ENCODE measurements at places on chromosomes 1 and 21.

DNA sequence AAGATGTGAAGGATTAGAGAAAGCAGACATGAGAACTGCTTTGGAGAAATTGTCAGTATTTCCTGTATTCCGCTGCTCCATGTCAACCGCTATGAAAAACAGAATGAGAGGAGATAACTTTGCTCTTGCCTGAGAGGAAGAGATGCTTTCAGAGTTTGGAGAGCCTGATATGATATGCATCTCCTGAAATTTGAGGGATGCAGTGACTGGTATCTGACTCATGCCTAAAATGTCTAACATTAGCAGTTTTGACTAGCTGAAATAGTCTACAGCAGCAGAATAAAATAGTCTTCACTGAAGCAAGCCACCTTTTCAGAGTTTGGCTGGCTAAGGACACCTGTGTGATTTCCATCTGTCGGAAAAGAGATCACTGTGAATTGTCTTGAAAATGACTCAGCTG lies 165.8 kb upstream of the LRRC7 start:
- peak; percentile 12 for DNase-seq

GRCh38 chr1:222104694-222105392 lies 363.0 kb upstream of the DUSP10 start:
- no peak for DNase-seq

DNA sequence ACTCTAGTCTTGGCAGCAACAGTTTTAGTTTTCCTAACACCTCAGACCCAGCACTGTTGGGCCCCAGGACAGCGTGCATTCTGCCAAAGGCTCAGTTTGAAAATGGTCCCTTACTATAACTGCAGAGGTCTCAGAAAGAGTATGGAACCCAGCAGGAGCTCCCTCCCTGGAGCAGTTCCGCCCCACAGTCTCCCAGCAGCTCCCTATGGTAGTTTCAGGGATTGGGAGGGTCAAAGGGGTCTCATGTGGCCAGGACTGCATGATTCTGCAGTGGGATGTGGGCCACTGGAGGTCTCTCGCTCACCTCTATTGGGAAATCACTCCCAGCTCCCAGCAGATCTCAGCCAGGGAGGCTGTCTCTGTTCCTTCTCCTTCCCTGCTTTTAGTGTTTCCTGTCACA lies 12.3 kb downstream of the LY9 start:
- DNase-seq: no peak

DNA sequence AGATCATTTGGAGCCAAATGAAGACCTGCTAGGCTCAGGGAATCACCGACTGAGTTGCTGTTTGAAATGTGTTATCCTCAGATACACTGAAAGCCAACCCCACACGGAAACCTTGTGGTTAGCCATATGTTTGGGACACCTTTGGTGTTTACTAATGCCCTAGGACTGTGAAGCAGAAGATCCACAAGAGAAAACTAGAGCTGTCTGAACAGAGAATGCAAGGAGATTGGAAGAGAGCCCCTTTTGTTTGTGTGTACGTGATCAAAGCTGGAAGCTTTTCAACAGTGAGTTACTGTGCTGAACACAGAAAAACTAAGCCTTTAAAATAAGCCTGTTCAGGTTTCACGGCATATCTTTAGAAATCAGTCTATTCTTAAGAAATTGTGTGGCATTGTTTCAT lies 908.2 kb upstream of the ADGRL2 start:
- no peak for DNase-seq

DNA sequence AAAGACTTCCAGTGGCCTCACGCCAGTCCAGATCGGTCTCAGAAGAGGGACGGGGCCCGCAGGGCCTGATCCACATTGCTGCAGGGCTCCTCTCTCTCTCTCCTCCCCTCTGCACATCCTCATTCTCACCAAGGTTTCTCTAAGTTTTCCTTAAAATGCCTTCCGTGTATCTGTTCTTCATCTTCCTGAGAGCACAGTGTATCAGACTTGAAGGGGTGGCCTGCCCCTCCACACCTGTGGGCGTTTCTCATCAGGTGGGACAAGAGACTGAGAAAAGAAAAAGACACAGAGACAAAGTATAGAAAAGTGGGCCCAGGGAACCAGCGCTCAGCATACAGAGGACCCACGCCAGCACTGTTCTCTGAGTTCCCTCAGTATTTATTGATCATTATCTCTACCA lies 66.4 kb downstream of the PRKAB2 start:
- DNase-seq: no peak

DNA sequence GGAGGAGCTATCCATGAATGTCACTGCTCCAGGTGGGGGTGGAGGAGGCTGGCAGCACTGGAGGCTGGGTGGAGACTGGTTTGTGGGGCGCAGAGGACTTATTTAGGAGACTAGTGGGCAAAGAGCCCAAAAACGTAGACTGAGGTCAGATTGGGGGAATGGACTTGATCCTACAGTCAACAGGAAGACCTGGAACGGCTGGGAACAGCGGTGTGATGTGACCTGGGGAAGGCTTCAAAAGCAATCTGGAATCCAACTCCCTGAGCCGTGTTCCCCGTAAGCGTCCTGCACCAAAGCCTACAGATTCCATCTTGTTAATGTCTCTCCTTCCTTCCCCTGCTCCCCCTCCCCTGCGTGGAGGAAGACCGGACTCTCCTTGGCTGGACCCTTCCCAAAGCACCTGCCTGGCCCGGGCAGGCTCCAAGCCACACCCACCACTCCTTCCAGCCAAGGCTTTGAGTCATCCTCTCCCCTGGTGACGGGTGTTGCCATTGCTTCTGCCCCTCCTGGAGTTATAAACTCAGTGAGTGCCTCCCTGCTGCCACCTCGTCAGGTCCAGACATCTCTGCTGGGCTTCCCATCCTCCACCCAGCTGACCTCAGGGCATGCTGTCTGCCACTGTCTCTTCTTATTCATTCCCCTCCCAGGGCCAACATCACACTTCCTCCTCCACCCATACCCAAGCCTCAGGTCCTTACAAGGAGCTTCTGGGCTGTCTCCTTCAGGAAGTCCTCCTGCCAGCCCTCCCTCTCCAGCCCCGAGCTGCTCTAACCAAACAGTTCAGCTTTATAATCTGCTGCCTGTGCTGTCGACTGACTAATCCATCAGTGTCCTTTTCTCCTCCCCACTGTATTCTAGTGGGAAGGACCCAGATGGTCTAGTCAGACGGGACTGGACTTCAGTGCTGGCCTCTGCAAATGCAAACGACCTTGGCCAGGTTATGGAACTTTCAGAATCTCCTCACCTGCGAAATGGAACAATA lies 1.6 kb upstream of the CLSTN1 start:
- peak; percentile 37 for DNase-seq

DNA sequence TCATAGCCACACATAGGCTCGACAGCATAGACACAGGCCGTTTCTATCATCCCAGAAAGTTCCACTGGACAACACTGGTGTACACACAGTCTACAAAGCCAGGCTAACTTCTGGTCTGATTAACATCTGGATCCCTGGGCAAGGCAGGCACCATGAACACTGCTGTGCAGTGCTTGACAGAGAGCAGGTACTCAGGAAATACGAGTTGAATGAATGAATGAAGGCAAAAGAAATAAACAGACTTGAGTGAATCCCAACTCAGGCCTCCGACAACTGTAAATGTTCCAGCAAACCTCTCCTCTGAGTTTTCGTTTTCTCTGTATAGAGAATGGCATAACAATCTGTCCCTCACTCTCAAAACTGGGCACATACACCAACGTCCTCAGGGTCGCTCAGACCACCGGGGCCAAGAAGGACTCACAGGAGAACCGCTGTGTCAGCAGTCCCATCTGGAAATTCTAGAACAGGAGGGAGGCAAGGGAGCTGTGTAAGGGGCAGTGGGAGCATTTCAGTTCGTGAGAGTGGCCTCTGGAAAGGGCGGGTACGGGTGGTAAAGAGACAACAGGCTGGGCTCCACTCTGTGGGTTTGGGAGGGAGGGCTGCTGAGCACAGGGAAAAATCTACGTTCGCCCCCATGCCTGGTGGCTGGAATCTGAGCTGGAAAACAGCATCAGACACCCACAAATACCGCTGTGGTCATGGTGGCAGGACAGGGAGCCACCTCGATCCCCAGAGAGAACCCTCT lies 15.1 kb upstream of the ECE1 start:
- DNase-seq: no peak

DNA sequence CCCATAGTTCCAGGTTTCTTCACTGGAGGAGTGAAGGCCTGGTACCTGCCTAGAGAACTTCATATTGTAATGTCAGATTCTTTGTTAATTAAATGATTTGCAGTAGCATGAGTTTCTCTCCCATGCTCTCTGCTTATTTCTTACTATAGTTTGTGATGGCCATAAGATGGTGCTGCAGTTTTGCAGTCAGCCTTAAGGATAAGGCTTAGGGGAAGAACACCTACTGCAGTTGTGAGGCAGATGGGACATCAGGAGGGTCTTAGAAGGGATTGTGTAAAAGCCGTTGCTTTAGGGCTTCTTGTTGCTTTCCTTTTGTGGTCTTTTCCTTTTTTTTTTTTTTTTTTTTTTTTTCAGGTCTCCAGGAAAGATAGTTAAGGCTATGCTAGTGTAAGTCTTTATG lies 61.8 kb downstream of the MACF1 start:
- DNase-seq: no peak

GRCh38 chr1:233972951-233973635 lies 68.6 kb downstream of the SLC35F3 start:
- DNase-seq: no peak

DNA sequence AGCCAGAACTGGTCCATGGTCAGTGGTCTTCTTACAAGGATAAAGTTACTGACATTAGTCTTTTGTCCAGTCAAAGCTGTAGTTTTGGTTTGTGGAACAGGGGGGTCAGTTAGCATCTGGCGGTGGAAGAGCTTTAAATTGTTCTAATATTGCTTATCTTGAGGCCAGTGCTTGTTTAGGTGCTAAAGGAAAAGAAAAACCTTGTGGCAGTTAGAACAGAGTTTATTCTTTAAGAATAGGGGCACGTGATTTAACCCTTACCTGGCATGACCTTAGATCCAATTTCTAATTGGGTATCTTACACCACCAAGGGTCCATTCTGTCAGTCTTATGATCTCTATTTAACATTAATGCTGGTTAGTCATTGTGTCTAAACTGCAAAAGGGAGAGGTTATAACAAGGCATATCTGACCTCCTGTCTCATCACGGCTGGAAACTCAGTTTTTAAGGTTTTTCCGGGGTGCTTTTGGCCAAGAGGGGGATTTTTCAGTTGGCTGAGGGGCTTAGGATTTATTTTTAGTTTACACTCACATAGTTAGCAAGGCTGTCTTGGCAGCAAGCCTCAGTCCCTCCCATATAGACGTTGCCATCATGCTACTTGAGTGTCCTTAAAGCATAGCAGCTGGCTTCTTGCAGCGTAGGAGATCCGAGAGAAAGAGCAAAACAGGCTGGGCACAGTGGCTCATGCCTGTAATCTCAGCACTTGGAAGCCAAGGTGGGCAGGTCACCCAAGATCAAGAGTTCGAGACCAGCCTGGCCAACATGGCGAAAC lies 60.1 kb upstream of the FAM89A start:
- DNase-seq: no peak

DNA sequence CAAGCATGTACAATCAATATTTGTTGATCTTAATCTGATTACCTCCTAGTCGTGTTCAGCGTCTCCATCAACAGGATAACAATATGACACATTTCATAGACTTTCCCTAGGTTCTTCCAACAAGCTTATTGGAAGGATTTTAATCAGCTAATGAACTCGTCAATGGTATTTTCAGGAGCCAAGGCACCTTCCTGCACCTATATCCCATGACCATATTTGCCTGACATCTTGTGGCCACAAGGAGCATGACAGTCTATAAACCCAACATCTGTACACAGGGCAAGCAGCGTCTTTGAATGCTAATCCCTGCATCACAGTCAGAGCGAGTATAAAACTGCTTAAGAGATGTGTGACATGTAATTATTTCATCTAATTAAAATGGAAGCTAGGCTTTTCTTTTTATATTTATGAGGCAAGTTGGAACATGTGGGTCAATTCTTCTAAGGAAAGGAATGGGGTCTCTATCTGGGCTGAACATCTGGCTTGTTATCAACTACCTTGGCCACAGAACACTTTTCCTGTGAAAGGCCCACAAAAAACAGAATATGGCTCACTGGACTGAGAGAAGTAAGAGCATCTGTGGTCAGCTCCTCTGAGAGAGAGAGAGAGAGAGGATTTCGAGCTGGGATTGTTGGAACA lies 388.8 kb downstream of the NTNG1 start:
- DNase-seq: peak; percentile 30

DNA sequence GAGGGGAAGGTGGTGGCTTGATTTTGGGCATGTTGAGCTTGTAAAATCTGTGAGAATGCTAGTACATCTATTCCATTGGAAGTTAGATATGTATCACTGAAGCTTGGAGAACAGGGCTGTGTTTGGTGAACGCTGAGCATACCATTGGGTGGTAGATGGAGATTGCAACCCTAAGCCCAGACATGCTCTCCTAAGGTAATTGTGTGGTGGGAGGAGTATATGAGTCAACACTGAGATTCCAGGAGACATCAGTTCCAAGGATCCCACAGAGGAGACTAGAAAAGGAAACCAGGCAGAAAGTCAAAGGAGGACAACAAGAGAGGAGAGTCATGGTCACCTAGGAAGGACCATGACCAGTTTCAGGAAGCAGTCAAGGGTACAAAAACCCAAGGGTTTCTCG lies 60.4 kb downstream of the KIF21B start:
- DNase-seq: no peak

All from brain microvascular endothelial cell (primary cell).